ENCODE measurements at places on chromosomes 5 and 9.
A peak's percentile ranks its signal among the peaks of the same experiment; 100 is the strongest.

- peak; percentile 84 for DNase-seq
Measured at GRCh38 chr5:86880785-86881492, 263.2 kb downstream of the COX7C start.

DNA sequence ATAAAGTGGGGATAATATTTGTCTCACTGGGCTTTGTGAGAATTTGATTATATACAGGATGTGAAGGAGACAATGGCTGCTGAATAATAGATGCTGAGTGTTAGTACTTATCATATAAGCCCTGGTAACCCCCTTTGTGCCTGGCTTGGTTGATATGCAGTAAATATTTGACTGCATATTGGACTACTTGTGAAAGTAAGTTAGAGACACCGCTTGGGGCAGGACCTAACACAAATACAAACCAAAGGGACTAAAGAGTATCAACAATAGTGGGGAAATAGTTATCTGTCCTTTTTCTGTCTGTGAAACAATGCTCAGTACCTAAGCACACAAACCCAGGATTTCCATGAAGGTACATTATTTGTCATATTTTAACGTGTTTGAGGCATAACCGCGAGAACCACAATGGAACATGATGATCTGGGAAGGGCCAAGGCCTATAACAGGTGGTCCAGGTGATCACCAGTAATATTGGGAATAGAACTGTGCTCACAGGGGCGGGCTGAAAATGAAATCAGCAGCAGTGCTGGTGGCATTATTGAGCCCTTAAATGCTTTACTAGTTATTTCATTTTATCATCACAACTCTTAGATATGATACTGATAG is 138.2 kb upstream of the SMARCA2 start:
- no peak for DNase-seq

- no peak for DNase-seq
Measured at GRCh38 chr5:963310-963672, 45.3 kb upstream of the NKD2 start.

- DNase-seq = no peak
Measured at GRCh38 chr9:72333709-72334108, 31.3 kb downstream of the ZFAND5 start.

GRCh38 chr5:137461391-137462264 is 37.5 kb downstream of the SPOCK1 start:
- no peak for DNase-seq

DNA sequence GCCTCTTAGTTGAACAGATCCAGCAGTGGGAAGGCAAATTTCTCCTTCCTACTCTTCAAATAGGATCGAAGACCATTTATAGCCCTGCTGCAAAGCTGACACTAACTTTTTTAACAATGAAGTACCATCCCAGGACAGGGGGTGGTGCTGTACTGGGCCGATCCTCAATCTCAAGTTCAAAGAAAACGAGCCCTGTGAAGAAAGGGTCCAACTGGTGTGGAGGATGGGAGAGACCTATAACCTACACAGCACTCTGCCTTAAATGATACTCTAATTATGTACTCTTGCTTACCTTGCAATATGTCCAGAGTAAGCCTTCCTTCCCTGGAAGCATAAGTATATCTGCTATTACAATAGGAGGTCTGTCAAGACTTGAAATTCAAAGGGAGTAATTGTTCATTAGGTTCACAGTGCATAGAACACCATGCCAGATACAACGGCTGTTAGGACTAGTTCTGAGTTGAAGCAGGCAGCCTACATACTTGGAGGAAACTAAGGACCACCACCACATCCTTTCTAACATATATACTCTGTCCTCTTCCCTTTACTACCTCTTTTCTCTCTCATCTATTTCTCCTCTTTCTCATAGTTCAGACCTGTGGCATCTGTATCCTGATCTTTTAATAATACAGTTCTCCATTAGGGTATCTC is 6.2 kb downstream of the ETF1 start:
- DNase-seq = peak; percentile 43

GRCh38 chr9:124197177-124198095 is 60.3 kb upstream of the NEK6 start:
- DNase-seq = no peak

- no peak for DNase-seq
Measured at GRCh38 chr5:114427204-114427603, 65.3 kb downstream of the KCNN2 start.

DNA sequence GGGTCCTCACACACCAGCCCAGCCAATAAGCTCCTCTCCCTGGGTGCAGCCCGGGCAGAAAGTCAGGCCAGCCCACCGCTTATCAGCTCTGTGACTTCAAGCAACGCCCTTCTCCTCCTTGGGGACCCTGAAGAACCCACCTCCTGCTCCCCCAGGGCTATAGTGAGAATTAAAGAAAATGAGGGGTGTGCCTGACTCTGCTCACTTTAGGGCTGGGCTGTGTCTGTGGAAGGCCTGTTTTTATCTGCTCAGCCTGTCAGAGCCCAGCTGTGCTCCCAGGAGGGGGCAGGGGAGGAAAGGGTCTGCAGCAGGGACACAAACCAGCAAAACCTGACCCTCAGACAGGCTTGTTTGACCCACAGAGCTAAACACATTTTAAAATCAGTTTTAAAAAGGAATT is 3.9 kb downstream of the GPRIN1 start:
- no peak for DNase-seq

GRCh38 chr9:124386201-124386600 is 29.0 kb downstream of the PSMB7 start:
- DNase-seq = peak; percentile 96

GRCh38 chr5:137146402-137146890 is 352.7 kb downstream of the SPOCK1 start:
- DNase-seq = no peak

GRCh38 chr5:52825826-52826225 is 38.1 kb downstream of the ITGA1 start:
- DNase-seq = no peak

DNA sequence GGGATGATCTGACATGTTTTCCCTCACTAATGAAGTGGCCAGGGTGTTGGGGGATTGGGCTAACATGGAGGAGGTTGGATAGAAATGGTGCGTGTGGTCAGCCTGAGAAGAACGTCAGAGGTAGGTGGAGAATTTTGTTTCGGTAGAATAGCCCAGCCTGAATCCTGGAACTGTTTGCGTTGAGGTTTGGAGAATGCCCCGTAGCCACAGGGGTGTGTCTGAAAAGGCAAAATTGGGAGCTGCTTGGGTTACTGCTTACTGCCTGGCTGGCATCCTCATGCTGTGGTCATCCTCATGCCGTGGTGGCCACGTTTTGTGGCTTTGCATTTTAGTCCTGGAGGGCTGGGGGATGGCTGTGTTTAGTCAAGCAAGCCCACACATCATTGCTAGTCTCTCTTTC is 236.9 kb downstream of the GOLPH3 start:
- DNase-seq = no peak

GRCh38 chr5:42225009-42225408 is 198.2 kb upstream of the GHR start:
- DNase-seq = no peak

DNA sequence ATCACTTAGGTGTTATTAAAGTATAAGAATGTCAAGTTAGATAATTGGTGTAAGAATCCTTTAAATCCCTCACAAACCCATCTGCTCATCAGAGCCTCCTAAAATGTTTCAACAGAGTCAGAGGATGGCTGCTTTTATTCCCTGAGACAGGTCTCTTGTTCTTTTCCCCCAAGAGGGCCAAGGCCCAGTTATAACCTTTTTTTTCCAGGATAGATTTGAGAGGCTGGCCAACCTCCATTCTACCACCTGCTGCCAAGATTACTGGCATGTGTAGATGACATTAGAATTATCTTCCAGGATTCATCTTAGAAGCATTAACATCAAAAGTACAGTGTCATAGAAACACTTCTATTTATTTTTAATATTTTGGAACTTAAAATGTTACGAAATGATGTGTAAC is 305.1 kb downstream of the TRPM3 start:
- DNase-seq = no peak

- DNase-seq = no peak
Measured at GRCh38 chr9:13439685-13440476, 160.4 kb upstream of the MPDZ start.

- DNase-seq = no peak
Measured at GRCh38 chr5:36253575-36253974, 11.8 kb upstream of the NADK2 start.

DNA sequence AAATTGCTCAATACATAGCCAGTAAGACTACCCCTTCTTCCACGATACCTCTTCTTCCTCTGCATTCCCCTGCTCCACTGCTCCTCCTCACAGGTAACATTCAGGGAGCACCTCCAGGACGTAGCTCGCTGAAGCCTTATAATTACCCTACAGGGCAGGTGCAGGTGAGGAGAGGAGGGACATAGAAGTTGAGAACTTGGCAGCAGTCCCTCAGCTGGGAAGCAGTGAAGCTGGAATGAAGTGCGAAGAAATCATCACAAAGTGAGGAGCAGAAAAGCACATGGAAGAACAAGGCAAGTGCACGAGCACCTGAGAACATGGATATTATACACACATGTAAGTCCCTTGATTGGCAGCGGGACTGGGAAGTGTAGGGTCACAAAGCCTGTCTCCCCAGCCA is 118.2 kb downstream of the HSD17B3 start:
- DNase-seq = no peak

GRCh38 chr5:122517091-122517490 is 205.1 kb downstream of the SNCAIP start:
- no peak for DNase-seq

DNA sequence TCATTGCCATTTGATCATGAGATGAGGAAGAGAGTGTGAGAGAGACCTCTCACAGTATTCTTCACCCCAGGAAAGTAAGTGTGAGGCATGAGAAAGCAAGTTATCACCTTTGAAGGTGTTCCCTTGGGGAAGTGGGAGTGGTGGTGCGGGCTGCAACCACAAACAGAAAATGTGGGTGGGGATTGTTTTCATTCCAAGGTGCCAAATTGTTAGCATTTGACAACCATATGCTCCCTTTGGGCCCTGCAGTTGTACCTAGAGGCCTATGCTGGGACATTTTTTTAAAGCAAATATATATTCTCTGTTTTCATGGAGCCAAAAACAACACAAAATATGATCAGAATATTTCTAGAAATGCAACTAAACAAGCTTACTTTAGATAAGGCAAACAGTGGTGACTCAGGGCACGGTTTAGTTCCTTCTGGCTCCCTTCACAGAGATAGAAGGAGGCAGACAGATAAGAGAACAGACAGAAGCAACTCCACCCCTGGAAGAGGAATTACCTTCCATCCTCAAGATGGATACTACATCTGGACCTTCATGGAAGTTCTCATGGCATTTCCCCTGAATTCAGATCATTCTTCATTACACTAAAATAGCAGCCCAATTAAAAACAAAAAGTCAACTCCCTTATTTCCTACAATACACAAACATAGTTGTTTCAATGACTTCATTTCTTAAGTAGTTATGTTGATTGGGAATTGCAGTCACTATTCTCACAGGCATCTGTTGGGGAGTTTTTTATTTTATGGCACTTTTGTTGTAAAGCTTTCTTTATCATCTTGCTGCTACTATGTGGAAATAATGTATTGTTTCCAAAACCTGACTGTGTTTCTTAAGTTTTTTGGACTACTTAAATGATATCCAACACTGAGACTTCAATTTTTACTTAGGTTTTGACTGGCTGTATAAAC is 416.6 kb downstream of the PLK2 start:
- no peak for DNase-seq

DNA sequence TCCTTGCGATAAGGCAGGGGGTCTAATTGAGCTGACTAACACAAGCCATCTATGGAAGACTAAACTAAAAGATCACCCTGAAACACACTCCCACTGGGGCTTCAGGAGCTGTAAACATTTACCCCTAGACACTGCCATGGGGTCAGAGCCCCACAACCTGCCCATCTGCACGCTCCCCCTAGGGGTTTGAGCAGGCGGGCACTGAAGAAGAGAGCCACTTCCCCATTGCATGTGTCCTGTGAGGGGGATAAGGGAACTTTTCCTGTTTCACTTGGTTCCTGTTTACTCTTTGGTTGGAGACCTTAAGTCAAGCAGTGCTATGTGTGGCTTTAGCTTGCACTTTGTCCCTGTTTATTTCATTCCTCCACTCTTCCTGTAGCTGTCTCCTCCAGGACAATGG is 1929.5 kb upstream of the CDH9 start:
- DNase-seq = peak; percentile 5

Data from HepG2 (cell line).